ENCODE measurements at places on chromosomes 1 and 21.
A peak's percentile ranks its signal among the peaks of the same experiment; 100 is the strongest.

GRCh38 chr1:40898431-40898901 is 36.3 kb upstream of the CITED4 start:
- no peak for DNase-seq

GRCh38 chr1:243890576-243890975 is 40.5 kb upstream of the AKT3 start:
- peak; percentile 63 for DNase-seq

- no peak for DNase-seq
Measured at GRCh38 chr1:234136073-234136472, 231.6 kb downstream of the SLC35F3 start.

- DNase-seq = no peak
Measured at GRCh38 chr1:50750021-50750619, 209.9 kb downstream of the FAF1 start.

DNA sequence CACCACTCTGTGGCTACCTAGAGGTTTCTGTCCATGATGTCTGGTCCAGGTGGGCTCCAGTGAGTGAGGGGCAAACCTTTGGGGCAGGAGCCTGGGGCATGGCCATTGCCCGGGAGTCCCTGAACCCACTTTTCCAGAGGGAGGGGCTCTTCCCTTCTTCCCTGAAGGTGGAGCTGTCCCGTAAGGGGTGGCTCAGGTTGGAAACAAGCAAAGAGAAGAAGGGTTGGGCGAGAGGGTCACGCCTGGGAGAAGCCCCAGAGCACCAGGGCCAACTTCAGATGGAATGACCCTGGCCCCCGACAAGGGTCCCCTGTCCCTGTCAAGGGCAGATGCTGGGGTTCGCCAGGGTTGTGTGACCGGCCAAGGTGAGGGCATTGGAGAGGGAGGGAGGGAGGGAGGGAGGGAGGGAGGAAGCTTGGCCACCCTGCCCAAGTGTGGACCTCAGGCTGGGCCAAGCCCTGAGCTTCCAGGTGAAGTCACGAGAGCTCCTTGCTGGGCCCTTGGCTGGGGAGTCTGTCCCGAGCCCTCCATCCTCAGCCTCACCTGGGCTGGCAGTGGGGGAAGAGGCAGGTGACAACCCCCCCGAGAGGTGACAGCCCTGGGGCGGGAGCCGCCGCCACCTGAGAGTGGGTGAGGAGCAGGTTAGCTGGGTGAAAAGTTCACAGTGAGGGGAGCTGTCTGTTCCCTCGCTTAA is 69.6 kb downstream of the DHRS3 start:
- DNase-seq = no peak

DNA sequence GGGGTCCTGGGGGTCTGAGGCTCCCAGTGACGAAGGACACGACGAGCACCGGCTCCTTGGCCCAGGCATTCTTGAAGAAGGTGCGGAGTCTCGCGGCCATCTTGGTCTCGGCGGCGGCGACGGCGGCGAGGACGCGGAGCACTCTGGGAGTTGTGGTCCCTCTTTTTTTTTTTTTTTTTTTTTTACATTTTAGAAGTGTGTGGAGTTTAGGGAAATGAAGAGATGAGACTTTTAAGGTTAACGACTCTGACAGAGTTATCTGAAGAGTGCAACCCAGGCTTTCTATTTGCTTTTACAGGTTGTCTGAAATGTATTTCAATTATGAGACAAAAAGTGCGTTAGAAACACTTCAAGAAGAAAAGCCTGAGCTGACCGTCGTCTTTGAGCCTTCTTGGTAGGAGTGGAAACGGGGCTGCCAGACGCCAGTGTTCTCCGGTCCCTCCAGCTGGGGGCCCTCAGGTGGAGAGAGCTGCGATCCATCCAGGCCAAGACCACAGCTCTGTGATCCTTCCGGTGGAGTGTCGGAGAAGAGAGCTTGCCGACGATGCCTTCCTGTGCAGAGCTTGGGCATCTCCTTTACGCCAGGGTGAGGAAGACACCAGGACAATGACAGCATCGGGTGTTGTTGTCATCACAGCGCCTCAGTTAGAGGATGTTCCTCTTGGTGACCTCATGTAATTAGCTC is 9.7 kb downstream of the OR2B11 start:
- peak; percentile 4 for DNase-seq

GRCh38 chr1:34779526-34779925 is 1.5 kb upstream of the GJB3 start:
- DNase-seq = no peak

DNA sequence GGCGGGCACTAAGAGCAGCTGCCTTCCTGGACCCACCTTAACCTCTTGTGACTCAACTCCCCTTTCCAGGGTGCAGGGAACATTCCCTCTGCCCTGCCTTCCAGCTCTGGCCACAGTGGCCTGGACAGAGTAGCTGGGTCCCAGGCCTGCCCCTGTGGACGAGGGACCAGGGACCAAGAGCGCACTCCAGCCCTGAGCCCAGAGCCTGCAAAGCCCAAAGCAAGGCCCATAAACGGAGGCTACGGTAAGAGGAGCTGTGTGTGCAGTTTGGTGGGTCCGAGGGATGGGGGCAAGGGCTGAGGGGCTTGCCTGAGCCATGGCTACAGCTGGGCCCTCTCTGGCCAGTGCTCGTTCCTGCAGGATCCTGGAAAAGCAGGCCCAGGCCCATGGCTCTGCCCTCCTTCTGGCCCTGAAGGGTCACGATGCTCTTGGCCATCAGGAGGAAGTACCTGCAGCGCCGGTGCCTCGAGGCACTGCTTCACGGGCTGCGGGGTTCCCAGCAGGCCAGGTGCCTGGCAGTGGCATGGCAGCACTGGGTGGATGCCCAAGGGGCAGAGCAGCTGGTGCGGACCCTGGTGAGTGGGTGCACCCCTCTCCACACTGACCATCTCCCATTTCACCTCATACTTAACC is 17.8 kb downstream of the MTHFR start:
- DNase-seq = no peak

DNA sequence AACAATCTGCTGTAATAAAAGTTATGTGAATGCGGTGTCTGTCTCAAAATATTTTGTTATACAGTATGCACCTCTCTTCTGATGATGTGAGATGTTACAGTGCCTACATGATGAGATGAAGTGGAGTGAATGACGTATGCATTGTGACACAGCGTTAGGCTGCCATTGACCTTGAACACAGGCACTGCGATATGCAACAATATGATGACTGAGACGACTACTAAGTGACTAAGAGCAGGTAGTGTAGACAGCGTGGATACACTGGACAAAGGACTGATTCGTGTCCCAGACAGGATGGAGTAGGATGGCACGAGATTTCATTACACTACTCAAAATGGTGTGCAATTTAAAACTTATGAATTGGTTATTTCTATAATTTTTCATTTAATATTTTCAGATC is 8.4 kb downstream of the SGIP1 start:
- DNase-seq = no peak

- no peak for DNase-seq
Measured at GRCh38 chr1:118136187-118136941, 48.7 kb downstream of the SPAG17 start.

GRCh38 chr1:81800695-81801650 is at the start of gene ADGRL2:
ADGRL2 (plus strand) TSS chr1:81800934; CDS start chr1:81836985, 36,051 bp downstream.
- DNase-seq = peak; percentile 71

DNA sequence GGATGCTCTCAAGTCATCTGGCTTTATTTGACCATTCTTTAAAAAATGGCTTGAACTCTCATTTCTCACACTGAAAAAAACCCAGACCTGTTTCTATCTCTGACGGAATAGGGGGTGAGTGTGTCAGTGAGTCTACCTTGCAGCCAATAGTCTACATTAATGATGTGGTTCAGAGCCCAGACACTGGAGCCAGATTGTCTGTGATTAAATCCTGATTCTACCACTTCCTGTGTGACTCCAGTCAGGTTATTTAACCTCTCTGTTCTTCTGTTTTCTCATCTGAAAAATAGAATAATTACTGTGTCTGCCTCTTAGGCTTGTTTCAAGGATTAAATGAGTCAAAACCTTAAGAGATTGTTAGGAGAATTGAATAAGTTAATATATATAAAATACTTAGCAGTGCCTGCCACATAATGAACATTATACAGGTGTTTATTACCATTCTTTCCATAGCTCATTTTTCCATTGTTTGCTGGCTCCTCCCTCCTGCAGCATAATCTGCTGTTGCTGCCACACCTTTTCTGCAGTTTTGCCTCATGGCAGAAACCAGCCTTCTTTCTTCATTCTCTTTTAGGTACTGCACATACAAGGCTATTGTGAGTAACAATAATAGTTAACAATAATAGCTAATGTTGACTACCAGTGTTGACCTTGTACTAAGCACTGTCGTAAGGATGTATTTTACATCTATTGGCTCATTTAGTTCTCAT is 157.6 kb upstream of the IVNS1ABP start:
- DNase-seq = no peak

- no peak for DNase-seq
Measured at GRCh38 chr1:59819566-59820438, 5.1 kb downstream of the HOOK1 start.

DNA sequence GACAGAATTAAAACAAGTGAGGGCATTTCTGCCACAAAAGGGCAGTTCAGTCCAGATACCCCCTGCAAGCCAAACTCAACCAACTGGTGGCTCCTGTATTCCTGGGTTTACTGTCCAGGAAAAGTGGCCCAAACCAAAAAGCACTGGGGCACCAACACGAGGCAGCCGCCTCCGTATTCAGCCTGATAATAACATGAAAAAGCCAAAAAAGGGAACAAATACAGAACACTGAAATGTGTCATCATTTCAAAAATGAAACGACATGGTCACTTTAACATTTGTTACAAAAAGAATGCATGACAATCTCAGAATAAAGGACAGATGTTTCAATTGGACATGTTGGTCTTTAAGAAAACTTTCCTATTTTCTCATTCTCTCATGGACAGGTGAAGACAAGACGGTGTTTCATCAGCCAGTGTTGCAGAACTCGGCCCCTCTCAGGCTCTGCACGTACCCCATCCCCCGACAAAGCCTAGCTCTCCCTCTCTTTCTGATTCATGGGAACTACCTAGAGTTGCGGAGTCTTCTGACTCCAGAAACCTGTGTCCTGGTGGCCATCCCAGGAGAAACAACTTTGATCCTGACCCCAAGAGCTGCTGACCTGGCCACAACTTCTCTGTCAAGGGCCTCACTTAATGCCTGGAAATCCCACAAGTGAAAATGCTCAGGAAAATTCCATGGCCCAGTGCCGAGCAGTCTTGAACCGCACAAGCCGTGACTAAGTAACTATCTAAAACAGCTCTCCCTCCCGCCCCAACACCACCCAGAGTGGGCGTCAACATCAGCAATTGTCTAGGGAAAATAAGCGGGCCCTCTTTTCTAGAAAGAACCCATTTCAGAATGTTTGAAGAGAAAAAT is 27.1 kb downstream of the ZBTB17 start:
- DNase-seq = peak; percentile 93

GRCh38 chr1:153985941-153986761 is at the start of gene RAB13:
RAB13 (minus strand) TSS chr1:153986339; CDS start chr1:153986236, 103 bp downstream.
- peak; percentile 70 for DNase-seq

GRCh38 chr1:196403803-196404690 is 204.2 kb downstream of the KCNT2 start:
- DNase-seq = no peak

DNA sequence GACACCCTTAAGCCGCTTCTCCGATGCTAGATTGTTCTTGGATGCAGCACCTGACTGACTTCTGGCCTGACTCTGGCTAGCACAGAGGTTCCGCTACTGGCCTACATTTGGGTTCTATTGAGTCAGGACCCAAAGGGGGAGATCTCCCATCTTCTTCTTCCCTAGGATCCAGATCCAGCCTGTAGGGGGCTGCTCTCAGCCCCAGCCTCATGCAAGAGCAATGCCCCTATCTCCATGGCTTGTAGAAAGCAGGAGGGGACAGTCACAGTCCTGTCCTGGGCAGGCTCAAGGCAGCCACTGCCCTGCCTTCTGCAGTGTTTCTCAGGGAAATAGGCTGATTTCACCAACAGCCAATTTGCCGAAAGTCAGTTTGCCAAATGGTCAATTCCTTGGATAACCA is 6.3 kb upstream of the ADAR start:
- DNase-seq = no peak

DNA sequence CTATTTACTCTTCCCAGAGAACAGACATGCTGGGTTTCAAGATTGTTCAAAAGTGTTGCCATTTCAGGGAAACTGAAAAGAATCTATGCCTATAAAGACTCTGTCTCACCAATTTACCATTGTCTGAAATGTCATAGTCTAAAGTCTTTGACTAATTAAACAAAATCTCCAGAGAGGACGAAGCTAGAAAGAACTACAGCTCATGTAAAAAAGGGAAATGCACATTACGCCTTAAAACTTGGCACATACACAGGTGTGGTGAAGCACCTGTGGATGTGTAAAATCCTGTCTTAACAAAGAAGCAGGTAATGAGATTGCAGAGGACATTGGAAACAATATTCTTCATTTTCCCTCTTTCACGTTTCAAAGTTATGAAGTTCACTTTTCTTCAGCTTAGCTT is 130.6 kb downstream of the EIF4G3 start:
- DNase-seq = no peak

GRCh38 chr1:27864264-27864895 is 8.0 kb upstream of the THEMIS2 start:
- no peak for DNase-seq

GRCh38 chr1:85406887-85407533 is 57.9 kb downstream of the DDAH1 start:
- DNase-seq = peak; percentile 79
